ENCODE measurements at places on chromosomes 2 and 18. TPM values are rescaled to one million over a fixed set of nuclear protein-coding genes. Genes with fewer than 3 reads are reported as not detected.

The G6PC2 gene
- not detected for total RNA-seq

The NEU2 gene
- total RNA-seq, result not detected

The MSTN gene
- 0.23 TPM for total RNA-seq

The DCC gene
- total RNA-seq, result not detected

The ECEL1 gene
- 0.35 TPM for total RNA-seq

Measured in mucosa of gallbladder (tissue), 1 donor.